ENCODE measurements at places on chromosomes 1 and 21. TPM values are rescaled to one million over a fixed set of nuclear protein-coding genes. Genes with fewer than 3 reads are reported as not detected.

Gene UBASH3A
- total RNA-seq = not detected

Gene ADAMTS4
- 5.2 TPM for total RNA-seq

Gene MCOLN3
- total RNA-seq = 0.48 TPM

Gene PGLYRP4
- total RNA-seq = not detected

GRCh38 chr1:243316366-243316989 lies 60.6 kb downstream of the SDCCAG8 start:
- peak; percentile 6 for DNase-seq

- DNase-seq = peak; percentile 74
Observed at GRCh38 chr1:9291914-9292360, 757 bp upstream of the SPSB1 start.

- peak; percentile 91 for DNase-seq
Observed at GRCh38 chr21:34807881-34808568, 139.2 kb downstream of the CLIC6 start.

- DNase-seq = no peak
Observed at GRCh38 chr1:30419831-30420230, 303.6 kb downstream of the MATN1 start.

GRCh38 chr1:223147873-223148272 lies 4.8 kb upstream of the TLR5 start:
- DNase-seq = no peak

GRCh38 chr1:199279067-199279466 lies 640.2 kb downstream of the PTPRC start:
- peak; percentile 31 for DNase-seq

DNA sequence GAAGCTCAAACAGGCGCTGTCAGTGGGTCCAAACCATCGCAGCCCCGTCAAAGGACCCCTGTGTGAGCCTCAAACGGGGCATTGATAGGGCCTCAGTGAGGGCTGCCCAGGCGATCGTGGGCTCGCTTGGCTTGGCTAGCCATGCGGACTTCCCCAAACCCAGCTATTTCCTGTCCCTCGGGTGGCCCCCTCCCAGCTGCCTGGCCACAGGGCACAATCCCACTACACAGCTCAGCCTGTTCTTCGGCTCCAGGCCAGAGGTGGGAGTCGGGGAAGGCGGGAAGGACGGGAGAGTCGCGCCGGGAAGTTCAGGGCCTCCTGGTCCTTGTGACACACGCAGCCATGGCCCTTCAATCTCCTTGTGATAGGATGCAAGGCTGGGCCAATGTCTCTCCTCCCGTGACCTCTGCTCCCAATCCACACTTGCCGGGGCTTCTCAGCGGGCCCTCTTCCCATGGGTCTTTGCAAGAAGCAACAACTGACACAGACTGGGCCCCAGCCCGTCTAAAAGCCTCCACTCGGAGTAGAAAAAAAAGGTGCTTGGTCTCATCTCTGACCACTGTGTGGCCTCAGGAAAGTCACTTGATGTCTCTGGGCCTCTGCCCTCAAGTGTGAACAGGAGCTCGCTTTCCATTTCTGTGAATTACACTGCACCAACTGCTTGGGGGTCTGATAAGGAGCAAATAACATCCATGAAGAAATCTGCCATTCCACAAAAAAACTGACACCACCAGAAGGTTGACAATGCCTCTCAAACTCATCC lies 7.1 kb upstream of the MATN1 start:
- no peak for DNase-seq

DNA sequence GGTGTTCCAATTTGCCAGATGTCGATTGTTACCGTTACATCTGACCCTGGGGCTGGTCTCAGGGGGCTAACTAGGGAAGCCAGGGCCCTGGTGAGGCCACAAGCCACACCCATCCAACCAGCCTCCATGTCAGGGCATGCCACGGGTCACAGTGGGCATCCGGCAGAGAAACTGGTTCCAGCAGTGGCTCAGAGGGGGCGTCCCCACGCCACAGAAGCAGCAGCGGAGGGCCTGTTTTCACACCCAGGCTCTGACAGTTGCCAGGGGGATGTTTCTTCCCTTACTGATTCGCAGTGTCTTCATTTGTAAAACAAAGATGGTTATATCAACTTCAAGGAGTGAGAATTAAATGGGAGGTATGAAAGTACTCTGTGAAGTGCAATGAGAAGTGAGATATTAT lies 75.0 kb upstream of the COX20 start:
- DNase-seq = no peak

DNA sequence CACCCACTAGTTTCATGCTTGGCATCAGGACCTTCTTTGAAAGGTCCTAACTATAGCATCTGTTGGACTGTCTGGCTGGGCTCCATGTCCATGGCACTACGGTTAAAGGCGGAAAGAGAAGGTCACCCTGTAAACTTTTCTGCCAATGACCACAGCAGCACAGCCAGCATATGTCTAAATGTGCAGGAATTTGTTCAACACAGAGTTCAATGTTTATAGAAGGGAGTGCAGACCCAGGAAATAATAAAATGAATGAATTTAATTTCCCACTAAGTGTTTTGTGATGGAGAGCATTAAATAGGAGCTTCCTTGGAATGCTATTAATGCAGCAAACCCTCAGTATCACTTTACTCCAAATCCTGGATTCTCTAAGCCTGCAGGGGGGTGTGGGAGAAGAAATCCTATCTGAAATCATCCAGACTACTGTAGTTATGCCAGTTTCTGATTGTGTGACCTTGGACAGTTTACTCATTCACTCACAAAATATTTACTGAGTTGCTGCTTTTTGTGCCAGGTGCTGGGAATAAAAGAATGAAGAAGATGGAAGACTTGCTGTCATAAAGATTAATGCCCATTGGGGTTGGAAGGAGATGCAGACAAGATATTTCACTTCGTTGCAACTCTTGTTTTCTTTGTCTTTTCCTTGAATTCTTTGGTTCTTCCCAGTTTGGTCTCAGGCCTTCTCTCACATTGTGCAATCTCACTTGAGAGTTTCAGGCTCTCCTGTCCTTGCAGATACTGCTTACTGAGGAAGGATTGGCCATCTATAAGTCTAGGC lies 195.0 kb downstream of the ROR1 start:
- DNase-seq = peak; percentile 85

- no peak for DNase-seq
Observed at GRCh38 chr1:52153898-52154297, 12.0 kb downstream of the ZFYVE9 start.

Data from RPMI7951 (cell line).